GF-D8 (cell line): ENCODE measurements at places on chromosomes 5 and 9.

- DNase-seq: no peak
Measured at GRCh38 chr5:142307146-142307890, 17.5 kb downstream of the SPRY4 start.

GRCh38 chr5:65734921-65735320 is 12.9 kb downstream of the NLN start:
- no peak for DNase-seq

DNA sequence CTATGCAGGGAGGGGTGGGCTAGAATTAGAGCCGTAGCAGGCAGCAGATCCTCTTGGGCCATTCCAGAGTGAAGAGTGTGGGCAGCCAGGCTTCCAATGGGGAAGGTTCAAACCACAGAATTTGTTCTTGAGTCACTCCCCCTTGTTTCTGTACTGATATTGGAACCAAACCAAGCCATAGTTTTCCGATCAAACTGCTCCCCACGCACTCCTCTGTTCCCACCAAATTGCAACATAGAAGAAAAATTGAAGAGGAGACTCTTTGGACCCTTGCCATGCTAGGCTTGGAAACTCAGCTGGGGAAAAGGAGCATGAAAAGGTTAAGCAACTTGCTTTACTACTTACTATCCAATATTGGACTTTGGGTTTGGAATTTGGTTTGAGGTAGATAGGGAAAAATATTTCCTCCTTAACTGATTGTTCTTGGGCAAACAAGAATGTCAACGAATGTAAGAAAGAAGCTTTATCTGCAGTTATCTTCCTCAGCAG is 165.8 kb upstream of the NR3C1 start:
- no peak for DNase-seq

DNA sequence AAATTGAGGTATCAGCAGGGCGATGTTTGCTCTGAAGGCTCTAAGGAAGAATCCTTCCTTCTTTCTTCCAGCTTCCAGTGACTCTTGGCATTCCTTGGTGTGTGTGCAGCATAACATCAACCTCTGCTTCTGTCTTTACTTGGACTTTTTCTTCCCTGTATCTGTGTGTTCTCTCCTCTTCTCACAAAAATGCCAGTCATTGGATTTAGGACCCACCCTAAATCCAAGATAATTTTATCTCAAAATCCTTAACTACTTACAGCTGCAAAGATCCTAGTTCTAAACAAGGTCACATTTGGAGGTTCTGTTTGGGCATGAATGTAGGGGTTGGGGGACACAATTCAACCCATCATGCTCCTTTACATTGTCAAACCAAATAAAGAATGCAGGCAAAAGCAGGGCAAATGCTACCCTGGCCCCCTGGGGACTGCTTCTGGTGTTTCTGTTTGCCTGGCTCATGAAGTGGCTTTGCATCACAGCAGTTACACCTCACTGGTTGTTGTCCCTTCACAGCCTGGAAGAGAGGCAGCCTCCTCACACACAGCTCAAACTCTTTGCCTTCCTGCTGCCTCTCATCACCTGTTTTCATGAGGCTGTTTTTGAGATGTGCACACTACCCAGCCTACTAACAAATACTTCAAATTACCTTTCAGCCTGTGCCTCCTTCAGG is 64.8 kb upstream of the PLCXD3 start:
- no peak for DNase-seq

GRCh38 chr5:123813937-123814624 is 302.1 kb downstream of the CSNK1G3 start:
- DNase-seq: no peak

DNA sequence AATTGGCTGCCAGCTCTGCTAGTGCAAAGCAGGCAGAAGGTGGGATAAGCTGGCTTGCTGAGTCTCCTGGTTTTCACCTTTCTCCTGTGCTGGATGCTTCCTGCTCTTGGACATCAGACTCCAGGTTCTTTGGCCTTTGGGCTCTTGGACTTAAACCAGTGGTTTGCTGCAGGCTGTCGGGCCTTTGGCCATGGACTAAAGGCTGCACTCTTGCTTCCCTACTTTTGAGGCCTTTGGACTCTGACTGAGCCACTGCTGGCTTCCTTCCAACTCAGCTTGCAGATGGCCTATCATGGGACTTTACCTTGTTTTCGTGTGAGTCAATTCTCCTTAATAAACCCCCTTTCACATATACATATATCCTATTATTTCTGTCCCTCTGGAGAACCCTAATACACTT is 1293.9 kb upstream of the CDH6 start:
- no peak for DNase-seq

GRCh38 chr5:146399481-146399880 is 47.7 kb upstream of the TCERG1 start:
- peak; percentile 52 for DNase-seq

DNA sequence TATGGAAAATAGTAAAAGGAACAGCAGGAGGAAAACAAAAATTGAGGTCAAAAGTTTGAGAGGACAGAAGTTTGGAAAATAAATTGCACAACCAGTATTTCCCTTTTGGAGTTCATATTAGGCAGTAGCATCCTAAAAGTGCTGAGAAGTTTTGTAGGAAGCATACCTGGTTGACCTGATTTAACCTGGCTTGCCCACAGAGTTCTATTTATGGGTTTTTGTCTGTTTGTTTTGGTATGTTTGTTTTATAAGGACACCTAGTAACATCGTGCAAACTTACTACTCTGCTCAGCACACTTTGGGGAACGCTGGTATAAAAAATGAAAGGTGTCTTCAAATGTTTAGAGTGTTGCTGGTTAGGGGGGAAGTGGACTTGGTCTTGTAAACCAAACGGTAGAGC is 15.1 kb downstream of the ADRB2 start:
- DNase-seq: no peak

GRCh38 chr9:112125951-112126388 is 49.1 kb downstream of the SUSD1 start:
- no peak for DNase-seq

DNA sequence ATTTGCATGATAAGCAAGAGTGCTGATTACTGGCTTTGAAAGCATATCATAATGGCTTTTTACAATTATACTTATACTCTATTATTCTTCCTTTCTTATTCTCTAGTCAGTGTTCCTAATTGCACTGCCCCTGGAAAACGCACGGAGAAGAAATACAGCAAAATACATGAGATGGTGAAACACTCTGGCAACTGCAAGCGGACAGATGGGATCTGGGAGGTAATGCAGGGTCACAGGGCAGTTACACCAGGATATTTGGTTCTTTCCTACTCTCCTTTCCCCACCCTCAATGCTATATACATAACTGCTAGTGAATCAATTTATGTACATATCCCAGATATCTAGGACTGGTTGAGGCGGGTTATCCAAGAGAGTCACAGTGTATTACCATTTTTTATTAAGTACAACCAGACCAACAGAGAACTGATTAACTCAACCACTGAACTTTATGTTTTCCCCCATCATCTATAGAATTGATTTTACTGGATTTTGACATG is 423.7 kb downstream of the ZSWIM6 start:
- no peak for DNase-seq

GRCh38 chr9:132551556-132551955 is 30.9 kb upstream of the BARHL1 start:
- no peak for DNase-seq

GRCh38 chr5:66859526-66859925 is 263.3 kb downstream of the MAST4 start:
- DNase-seq: no peak

GRCh38 chr5:138972230-138972629 is 97.1 kb upstream of the LRRTM2 start:
- DNase-seq: no peak

- no peak for DNase-seq
Measured at GRCh38 chr5:56409331-56410190, 176.4 kb upstream of the ANKRD55 start.

- no peak for DNase-seq
Measured at GRCh38 chr9:128556276-128556675, 3.9 kb downstream of the SPTAN1 start.

- DNase-seq: no peak
Measured at GRCh38 chr9:124278054-124278540, 20.3 kb downstream of the NEK6 start.

DNA sequence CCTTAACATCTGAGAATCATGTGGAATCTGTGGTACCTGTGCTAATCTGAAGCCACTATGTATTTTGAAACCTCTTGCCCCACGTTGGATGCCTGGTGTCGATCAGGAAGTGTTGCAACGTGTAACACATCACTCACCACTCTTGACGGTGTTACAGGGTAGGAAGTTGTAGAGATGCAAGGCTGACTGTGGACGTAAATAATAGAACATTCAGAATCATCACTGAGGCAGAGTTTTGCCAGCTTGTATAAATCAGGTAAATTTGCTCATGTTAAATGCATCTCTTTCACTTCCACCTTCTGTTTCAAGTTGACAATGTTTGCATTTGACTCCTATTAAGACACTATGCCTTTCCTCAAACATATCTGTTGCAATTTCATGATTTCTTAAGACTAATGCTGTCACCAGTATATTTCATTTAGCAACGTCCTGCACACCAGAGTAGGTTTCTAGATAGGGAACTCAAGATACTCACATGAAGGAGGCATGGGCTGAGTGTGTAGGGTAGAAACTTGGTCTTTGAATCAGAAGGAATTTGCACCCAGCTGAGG is 38.1 kb downstream of the BASP1 start:
- DNase-seq: peak; percentile 62

DNA sequence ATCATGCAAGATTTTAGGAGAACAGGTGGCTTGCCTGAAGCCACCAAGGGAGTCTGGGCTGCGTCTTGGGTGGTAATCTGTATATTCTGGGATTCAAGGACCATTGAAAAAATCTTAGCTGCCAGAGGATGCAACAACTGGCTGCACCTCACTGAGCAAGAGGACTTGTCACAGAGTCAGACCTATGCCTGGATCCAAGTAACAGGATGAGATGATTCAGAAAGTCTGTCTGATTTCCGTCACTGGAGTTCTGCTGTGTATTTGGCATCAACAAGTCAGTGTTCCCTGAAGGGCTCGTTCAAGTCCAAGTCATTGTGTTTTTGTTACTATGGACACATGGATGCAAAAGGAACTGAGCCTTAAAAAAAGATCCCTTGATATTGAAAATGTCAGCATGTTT is 37.8 kb upstream of the CARTPT start:
- DNase-seq: no peak

GRCh38 chr5:113678924-113679575 is 165.6 kb downstream of the YTHDC2 start:
- DNase-seq: no peak

DNA sequence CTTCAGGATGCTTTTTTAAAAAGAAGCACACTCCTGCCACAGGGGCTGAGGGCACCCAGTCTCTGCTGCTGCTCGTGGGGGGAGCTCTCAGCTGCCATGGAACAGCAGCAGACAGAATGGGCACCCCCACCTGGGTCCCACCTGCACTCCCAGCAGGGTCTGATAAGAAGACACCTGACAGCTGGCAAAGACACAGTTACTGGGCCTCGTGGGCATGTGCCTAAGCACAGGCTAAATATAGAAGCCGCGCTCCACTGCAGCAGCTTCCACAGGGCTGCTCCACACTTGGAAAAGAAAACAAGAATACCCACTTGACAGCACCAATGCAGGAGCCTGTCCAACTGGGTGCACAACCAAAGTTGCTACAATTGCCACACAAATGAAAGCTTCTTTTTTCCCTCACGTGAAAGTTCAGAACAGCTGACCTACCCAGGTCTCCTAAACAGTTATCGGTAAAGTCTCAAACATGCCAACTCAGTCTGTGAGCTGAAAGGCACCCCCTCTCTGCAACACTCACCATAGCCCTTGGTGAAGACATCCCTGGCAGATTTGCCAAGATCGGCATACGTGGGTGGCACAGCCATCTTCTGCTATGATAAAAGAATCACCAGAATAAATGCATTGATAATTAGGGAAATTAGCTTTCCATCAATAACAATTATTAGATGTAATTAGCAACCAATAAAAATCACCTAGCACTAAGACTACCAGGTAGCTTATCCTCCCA is 12.2 kb downstream of the VDAC1 start:
- DNase-seq: no peak

GRCh38 chr5:141558150-141558549 is 60.6 kb downstream of the DIAPH1 start:
- no peak for DNase-seq

DNA sequence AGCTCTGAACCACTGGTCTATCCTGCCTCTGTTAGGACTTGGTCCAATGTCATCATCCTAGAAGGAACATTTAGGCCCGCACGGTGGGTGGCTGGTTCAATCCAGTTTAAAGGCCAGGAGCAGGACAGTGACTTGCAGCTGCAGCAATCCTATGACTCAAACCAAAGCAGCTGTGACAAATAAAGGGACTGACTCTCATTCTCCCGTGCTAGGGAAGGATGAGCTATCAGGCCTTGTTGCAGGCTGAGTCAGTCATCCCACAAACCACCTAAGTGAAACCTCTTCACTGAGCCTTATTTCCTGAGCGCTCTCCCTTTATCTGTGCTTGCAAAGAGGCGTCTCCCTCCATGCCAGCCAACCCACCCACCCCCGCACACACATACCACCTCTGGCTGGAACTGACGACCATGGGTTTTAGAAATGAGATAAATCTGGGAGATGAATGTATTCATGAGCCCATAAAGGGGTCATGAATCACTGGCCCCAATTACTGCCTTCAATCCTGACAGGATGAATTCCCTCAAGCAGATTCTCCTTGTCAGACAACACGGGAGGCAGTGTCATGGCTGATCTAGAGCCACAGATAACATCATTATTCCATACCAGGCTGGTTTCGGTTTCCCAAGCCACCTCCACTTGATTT is 93.4 kb downstream of the KCNIP1 start:
- DNase-seq: no peak

- DNase-seq: no peak
Measured at GRCh38 chr5:61000887-61001286, 55.9 kb downstream of the NDUFAF2 start.

GRCh38 chr5:35963381-35963843 is 25.0 kb upstream of the CAPSL start:
- no peak for DNase-seq

GRCh38 chr9:137778336-137778735 is 99.2 kb upstream of the CACNA1B start:
- no peak for DNase-seq

DNA sequence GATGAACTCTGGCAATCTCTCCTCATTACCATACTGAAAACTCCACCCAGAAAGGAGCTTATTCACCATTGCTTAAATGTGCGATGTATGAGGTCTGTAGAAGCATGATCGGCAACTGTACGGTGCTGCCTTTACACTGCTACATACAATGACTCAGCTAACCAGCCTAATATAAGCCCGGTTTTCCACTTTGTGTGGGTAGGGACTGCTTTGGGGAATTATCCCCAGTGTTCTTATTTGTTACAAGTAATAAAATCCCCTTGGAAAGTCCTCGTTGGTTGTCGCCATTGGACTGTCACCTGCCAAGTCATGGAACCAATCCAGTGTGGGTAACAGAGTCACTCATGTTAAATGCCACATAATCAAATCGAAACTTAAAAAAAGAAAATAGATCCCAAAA is 23.5 kb upstream of the TENT2 start:
- no peak for DNase-seq

- no peak for DNase-seq
Measured at GRCh38 chr5:175547842-175548241, 69.5 kb downstream of the SFXN1 start.
